ENCODE measurements at places on chromosomes 3 and 15.

DNA sequence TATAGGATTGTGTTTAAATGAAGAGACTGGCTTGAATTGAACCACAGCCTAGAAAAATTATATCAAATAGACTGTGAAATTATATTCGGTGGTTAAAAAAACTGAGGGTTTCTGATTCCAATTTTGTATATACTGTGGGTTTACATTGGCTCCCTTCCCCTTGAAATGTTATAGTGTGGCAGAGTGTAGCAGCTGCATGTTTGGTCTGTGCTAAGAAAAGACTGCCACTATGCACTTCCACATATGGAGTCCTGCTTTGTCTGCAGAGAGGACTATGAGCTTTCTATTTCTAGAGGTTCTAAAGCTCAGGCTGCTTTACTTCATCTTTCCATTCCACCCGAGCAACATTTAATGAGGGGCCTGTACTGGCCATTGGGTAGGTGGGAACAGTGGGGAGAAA lies 112.3 kb downstream of the P3H2 start:
- no peak for DNase-seq

DNA sequence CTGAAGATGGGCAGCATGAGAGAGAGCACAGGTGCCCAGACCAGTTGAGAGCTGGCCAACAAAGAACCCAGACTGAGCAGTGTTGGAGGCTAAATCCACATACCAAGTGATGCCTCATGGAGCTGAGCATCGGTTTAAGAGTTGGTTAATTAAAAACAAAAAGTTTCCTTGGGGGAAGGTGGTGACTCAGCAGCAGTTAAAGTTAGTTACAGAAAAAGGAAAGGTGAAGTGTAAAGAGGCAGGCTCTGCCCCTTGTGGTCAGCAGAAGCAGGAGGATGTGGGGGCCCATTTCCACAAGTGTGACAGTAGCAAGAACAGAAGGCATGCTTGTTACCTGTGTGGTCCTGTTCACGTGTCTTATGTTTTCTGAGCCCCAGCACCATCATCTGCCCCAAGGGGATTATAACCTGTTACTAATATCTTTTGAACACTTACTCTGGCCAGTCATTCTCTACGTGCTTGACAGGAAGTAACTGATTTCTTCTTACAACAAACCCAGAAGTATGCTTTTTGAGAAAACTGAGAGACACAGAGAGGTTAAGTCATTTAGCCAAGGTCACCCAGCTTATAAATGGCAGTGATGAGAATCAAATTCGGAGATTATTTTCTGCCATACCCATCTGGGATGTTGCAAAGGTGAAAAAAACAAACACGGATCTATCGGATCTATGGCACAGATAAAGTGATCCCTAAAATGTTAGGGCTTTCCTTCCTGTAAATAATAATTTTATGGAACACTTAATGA lies 91.0 kb downstream of the EPHB1 start:
- no peak for DNase-seq

DNA sequence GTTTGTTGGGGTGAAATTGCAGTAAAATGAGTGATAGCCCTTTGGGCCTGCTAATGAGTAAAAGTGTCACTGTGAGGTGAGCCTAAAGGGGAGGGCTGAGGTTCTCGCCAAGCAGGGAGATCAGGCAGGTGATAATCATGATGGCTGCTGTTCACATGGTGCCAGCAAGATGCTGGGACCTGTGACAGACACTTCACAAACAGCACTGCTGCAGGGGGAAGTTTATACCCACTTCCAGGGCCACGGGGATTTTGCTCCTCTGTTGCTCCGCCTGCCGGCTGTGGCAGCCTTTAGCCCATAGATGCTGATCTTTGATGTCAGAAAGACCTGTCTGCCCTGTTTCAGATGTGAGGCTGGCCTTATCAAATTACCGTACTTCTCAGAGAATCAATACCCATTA lies 96.7 kb downstream of the SV2B start:
- DNase-seq: no peak

DNA sequence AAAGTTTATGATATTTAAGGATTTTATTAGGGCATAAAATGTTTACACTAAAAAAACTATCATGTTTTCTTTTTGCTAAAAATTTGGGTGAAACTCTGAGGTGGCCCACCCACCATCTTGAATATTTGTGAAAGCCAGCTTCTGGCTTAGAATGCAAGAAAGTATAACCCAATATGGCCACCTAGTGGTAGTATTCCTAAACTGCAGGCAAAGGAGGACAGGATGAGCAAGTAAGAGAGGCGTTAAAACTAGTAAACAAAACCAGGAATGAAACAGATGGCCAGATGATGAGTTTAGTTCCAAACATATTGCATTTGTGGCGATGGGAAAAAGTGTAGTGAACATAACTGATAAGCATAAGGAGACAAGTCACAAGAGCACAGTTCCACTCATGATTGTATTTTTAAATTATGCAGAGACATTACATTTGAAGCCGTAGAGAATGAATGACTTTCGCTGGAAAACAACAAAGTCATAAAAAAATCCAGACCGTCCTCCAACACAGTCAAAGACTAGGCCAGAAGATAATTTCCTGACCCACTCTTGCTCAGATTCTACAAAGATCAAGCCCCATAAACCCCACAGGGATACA lies 103.3 kb upstream of the PRTG start:
- DNase-seq: no peak

- DNase-seq: no peak
Measured at GRCh38 chr3:104106276-104106675, 1260.4 kb upstream of the ALCAM start.

DNA sequence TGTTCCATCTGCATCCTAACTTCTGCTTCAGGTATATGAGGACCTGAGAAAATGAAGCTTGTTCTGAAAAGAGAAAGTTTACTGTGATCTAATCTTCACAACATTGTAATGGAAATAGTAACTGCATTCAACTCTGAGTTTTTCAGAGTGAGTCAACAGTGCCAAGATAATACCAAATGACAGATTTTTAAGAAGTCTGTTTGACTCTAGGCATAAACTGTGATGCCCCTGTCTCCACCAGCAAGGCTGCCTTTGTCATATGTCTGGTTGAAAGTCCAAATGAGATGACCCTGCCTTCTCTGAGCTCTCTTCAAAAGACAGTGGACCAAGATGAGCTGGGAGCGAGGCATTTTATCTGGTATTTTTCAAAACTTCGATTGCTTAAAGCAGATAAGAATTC lies 44.8 kb upstream of the B3GNT5 start:
- no peak for DNase-seq

- DNase-seq: no peak
Measured at GRCh38 chr15:75867449-75867848, 24.2 kb downstream of the UBE2Q2 start.

GRCh38 chr3:174132006-174132405 lies 727.1 kb upstream of the NAALADL2 start:
- DNase-seq: no peak

DNA sequence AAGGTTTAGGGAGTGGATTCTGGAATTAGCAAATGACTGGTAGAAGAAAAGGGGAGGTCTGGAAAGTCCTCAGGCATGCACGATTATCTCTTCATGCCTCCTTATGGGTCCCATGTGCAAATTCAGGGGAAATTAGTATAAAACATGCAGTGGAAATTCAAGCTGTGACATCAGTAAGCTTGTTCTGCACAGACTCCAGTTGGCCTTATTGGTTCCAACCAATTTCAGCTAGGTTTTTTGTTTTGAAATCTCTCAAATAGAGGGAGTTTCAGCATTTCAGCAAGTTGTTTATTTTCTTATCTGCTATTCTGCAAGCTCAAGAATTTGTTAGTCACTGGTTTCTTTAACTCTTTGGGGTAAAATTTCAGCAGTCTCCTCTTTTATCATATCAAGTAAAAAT lies 774 bp upstream of the TMCO5A start:
- no peak for DNase-seq

- no peak for DNase-seq
Measured at GRCh38 chr3:110494093-110494490, 577.5 kb upstream of the NECTIN3 start.

DNA sequence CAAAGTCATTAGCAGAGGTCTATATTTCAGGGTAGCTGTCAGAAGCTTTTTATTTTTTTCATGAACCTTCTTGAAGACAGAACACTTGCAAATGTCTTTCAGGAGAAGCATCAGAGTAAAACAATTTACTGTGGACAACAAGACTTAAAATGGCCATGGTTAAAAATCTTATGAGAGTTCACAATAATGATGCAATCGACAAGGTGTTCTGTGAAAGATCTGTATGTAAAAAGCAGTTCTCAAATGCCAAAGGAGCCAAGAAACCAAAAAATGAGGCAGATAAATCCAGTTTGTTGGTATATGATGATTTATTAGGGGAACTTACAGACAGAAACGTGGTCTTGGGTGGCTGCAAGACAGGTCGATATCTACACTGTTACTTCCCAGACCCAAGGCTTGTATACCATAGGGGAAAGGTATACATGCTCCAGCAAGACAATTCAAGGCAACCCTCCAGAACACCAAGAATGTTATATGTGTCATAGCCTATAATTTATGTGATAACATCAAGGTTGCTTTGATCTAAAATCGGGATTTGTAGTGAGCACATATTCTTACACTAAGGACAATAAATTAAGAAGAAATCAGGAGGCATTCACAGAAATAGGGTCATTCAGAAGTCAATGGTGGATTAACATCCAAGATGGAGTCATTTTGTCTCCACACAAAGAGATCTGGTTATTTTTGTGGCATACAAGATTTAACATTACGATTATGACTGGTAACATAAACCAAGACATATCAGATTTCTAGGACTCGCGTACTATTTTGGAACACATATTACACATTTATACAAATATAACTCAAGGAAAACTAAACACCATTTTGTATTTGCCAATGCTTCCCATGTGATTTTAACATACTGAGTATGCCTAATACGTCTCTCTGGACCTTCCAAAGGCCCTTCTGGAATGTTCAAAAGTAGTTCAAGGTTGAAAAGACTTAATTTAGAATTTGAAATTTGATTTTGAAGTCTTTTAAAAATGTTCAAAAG lies 316.4 kb downstream of the THSD4 start:
- DNase-seq: no peak

DNA sequence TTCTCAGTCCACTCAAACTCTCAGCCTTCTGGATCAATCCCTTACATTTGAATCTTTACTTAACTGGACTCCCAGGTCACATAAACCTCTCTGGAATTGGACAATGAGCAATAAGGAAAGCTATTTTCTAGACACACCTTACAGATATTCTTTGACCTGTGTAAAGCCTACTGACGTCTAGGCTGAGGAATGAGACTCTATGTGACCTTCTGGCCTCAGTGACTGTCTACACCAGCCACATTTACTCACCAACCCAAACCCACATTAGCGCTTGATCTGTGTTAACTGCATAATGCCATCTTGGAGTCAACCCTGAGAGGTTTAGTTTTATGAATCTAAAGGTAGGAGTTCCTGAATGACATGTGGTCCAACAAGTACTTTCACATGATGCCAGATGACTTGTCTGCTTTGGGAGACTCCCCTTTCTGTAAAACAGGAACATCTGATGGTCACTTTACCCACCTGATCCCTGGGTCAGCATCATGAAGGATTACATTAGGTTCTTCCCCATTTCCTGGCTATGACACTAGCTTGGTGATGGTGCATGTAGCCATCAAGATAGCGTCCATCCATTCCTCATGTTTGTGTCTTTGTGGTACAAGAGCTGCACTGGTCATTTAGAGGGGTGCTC lies 11.4 kb upstream of the COMMD2 start:
- no peak for DNase-seq

GRCh38 chr15:65260968-65261367 lies 25.7 kb downstream of the PARP16 start:
- DNase-seq: no peak

DNA sequence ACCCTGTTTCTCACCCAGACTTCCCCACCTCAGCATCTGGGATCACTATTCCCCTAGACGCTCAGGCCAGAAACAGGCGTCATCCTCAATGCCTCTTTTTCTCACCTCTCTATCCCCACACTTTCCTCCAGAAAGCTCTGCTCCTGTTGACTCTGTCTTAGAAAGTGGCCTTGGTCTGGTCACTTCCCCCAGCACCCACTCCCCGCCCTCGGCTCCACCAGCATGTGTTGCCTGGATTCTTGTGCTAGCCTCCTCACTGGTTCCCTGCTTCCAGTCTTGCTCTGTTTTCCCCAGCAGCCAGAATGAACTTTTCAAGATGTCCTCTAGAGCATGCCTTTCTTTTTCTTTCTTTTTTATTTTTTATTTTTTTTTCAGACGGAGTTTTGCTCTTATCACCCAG lies 39.7 kb upstream of the ESYT3 start:
- DNase-seq: no peak

DNA sequence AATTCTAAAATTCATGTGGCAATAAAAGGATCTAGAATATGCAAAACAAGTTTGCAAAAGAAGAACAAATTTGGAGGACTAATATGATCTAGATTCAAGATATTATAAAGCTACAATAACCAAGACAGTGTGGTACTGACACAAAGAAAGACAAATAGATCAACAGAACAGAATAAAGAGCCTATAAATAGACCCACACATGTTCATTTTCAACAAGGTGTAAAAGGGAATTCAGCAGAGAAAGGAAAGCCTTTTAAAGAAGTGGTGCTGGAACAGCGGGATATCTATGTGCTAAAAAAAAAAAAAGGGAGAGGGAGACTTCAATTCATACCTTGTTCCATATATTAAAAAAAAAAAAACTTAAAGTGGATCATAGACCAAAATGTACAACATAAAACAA lies 149.0 kb downstream of the WDR76 start:
- no peak for DNase-seq

GRCh38 chr3:161325059-161325458 lies 46.3 kb downstream of the SPTSSB start:
- DNase-seq: no peak

DNA sequence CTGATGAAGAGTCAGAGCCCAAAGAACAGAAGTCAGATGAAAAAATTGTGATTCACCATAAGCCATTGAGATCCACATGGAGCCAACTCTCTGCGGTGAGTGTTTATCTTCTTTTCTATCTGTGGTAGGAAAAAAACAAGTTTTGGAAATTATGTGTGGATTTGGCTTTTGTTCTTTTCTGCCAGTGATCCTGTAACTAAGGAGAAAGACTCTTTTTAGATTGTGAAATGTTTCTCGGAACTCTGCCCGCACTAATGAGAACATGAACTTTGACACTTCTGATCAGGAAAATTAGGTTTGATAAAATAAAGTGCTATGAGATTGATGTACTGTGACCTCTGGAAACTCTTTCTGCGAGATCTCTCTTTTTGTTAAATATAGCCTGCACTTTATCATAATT lies 8.4 kb downstream of the ARHGEF26 start:
- no peak for DNase-seq

- DNase-seq: no peak
Measured at GRCh38 chr3:47283193-47283537, 421 bp downstream of the KLHL18 start.

GRCh38 chr3:182913889-182914288 lies 66.4 kb downstream of the DCUN1D1 start:
- no peak for DNase-seq

DNA sequence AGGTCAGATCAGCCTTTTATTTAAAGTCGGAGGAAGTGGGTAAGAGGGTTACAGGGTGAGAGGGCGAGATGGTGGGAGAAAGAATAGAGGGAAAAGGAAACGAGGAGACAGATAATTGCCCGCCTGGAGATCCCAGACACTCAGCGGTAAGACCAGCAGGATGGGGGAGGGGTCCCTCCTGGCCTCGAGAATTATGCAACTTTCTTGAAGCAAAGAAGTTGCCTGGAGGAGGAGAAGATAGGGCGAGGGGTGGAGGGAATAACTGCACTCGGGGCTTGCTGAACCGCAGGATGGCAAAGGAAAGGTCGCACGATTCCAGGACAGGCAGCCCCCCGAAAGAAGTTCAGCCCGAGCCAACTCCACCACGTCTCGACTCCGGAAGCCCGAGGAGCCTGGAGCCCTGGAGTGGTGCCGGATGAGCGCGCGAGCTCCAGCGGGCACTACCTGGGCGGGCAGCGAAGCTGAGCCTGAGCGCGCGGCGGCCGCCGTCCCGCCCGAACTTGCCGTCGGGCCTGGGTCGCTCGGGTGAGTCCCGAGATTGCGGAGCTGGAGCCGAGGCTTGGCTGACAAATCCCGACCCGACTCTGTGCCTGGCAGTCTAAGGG lies 402 bp downstream of the WWTR1 start:
- no peak for DNase-seq
